ENCODE measurements at places on chromosomes 16 and 17. TPM values are rescaled to one million over a fixed set of nuclear protein-coding genes. Genes with fewer than 3 reads are reported as not detected.

- peak overlapping the region; percentile 96 for H3K4me3 ChIP-seq
- H3K27me3 ChIP-seq, result no peaks in the 10 kb centered on the region
- peaks cover 5% of the 10 kb centered on the region for H3K36me3 ChIP-seq
These were observed 3.5 kb downstream of the GPATCH8 start for GRCh38 chr17:44499722-44500121.

SERPINF2 gene
- 0.86 TPM for total RNA-seq

DNA sequence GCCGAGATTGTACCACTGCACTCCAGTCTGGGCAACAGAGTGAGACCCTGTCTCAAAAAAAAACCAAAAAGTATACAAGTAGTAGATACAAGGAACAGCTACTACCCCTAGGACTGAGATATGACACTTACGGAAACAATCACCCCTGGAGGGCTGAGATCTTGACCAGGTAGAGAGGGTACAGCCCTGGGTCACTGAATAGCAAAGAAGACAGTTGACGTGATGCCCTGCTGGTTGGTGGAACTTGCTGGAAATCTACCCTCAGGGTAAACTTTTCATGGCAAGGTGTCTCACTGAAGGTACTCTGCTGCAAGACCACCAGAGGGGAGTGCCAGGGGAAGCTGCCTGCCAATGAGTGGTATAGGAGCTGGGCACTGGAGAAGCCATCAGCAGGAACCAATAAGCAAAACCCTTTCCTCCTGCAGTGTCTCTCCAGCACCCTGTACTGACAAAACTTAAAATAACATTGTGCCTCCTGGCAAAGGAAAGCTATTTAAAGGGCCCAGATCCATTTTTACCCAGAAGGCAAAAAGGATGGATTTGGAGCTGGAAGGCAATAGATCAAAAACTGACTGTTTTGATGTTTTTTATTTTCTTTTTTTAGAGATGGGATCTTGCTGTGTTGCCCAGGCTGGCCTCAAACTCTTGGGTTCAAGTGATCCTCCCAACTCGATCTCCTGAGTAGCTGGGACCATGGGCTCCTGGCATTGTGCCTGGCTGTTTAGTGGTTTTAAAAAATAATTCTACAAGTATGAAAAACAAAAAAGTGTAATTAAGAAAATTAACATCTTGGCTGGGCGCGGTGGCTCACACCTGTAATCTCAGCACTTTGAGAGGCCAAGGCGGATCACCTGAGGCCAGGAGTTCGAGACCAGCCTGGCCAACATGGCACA, 11.3 kb upstream of the PDXDC1 start:
- no peak overlapping the region for H3K4me3 ChIP-seq
- DNase-seq, result peak; percentile 41
- no peak overlapping the region for H3K27ac ChIP-seq
- H3K27me3 ChIP-seq, result no peaks in the 10 kb centered on the region
- H3K4me1 ChIP-seq, result no peaks in the 10 kb centered on the region

TMEM114 gene
- total RNA-seq, result not detected

SLC38A8 gene
- not detected for total RNA-seq

- H3K4me1 ChIP-seq, result peaks cover 23% of the 10 kb centered on the region
- peak overlapping the region; percentile 91 for H3K27ac ChIP-seq
- no peak overlapping the region for H3K4me3 ChIP-seq
- DNase-seq, result peak; percentile 85
- H3K36me3 ChIP-seq, result no peaks in the 10 kb centered on the region
- H3K27me3 ChIP-seq, result no peaks in the 10 kb centered on the region
These were observed 24.5 kb downstream of the CDK5RAP3 start for GRCh38 chr17:47995241-47995935.

GRCh38 chr17:32962320-32962711, 29.3 kb upstream of the SPACA3 start:
- DNase-seq, result no peak
- no peaks in the 10 kb centered on the region for H3K27me3 ChIP-seq
- no peaks in the 10 kb centered on the region for H3K36me3 ChIP-seq
- peaks cover 6% of the 10 kb centered on the region for H3K4me1 ChIP-seq
- H3K27ac ChIP-seq, result no peak overlapping the region

DNA sequence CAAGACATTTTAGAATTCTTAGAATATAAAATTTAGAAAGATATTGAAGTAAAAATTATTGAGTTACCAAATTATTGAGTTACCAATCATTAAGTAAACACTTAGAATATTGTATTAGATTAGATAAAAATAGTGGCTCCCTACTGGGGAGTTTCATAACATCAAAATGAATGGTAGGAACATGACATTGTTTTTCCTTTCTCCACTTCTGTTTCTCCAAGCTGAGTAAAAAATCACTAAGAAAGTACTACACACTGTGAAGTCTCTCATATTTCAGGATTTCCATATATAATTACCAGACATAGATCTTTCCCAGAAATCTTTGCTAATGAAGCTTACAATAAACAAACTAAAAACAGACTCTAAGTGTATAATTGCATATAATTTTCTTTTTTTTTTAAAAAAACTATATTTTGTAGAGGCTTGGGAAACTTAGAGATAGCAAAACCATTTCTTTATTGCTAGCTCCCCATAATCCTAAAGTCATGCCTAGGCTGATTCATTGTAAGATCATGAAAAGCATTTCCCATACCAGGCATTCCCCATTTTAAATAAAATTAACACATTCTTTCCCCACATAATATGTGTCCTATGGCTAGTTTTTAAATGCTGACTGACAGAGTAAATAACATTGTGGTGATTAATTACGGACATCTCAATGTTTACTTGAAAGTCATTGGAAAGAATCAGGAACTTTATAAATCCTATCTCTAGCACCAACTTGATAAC, 1408.7 kb upstream of the GOT2 start:
- H3K27me3 ChIP-seq, result no peaks in the 10 kb centered on the region
- H3K36me3 ChIP-seq, result no peaks in the 10 kb centered on the region
- no peak for DNase-seq
- no peaks in the 10 kb centered on the region for H3K4me1 ChIP-seq

CACNA1G gene
- total RNA-seq, result 0.95 TPM

TNP2 gene
- not detected for total RNA-seq

- no peak overlapping the region for H3K4me3 ChIP-seq
- H3K27ac ChIP-seq, result no peak overlapping the region
- H3K27me3 ChIP-seq, result no peaks in the 10 kb centered on the region
- peaks cover 47% of the 10 kb centered on the region for H3K36me3 ChIP-seq
- peak; percentile 2 for DNase-seq
These were observed 33.2 kb downstream of the METTL16 start for GRCh38 chr17:2478458-2478857.

DNA sequence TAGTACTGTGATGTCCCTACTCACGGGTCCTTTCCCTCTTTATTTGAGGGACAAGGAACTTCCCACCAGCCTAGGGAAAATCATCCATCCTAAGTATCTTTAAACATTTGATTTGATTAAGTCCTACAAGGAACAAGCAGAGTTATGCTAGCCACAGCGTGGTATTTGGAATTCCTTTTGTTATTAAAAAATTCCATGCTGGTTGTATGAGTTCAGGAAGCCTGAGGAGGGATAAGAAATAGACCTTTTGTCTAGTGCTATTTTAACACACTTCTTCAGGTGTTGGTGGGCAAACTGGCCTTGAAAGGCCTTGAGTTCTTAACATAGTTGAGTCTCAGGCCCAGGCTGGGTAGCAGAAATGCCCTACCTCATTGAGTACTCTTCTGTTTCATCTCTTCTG, 105.4 kb upstream of the TBX2 start:
- no peak for DNase-seq
- no peak overlapping the region for H3K4me3 ChIP-seq

CIAO2B gene
- total RNA-seq, result 74.8 TPM

- H3K4me3 ChIP-seq, result no peak overlapping the region
- peaks cover 3% of the 10 kb centered on the region for H3K4me1 ChIP-seq
- H3K27me3 ChIP-seq, result no peaks in the 10 kb centered on the region
- no peak overlapping the region for H3K27ac ChIP-seq
- H3K36me3 ChIP-seq, result no peaks in the 10 kb centered on the region
These were observed 48.3 kb downstream of the TBC1D16 start for GRCh38 chr17:79987187-79987934.

CDYL2 gene
- total RNA-seq, result 12.8 TPM

DNA sequence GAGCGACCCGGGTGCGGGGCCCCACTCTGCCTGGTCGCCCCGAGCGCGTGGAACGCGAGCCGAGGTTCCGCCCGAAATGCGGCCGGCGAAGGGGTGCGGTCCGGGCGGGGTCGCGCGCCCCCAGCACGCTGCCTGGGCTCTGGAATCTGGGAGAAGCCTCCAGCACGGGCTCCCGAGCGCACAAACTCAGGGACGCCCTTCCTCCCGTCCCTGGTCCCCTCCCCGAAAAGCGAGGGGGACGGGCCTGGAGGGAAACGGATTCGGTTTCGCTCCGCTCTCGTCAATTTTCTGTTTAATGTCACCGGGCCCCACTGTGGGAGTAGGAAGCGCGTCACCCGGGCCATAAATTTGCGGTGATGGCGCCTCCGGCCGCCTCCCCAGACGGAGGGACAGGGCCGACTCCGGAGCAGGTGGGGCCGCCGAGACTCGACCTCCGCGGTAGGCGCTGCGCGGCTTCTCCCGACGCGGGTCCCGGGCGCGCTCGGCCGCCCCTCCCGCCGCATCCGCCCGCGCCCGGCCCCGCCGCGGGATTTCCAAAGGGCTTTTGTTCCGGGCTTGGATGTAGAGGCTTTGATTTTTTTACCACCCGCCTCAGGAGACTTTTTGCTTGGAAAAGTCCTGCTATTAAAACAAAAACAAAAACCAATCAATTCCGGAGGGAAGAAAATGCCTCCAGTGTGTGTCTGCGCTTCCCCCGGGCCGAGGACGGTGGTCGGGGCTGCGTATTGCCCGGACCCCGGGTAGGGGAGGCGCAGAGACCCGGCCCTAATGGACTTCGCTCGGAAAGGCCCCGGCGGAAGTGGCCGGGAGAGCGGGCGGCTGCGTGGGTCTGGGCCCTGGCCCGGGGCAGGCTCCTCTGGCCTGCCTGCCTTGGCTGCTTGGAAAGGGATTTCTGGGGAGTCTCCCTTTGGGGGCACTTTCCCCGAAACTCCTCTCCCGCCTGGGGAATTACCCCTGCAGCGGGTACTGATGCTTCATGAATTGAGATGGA, 7.9 kb upstream of the BAHCC1 start:
- peaks cover 15% of the 10 kb centered on the region for H3K4me1 ChIP-seq
- peak overlapping the region; percentile 89 for H3K27ac ChIP-seq
- peaks cover 12% of the 10 kb centered on the region for H3K27me3 ChIP-seq
- peak overlapping the region; percentile 75 for H3K4me3 ChIP-seq
- DNase-seq, result peak; percentile 84

DNA sequence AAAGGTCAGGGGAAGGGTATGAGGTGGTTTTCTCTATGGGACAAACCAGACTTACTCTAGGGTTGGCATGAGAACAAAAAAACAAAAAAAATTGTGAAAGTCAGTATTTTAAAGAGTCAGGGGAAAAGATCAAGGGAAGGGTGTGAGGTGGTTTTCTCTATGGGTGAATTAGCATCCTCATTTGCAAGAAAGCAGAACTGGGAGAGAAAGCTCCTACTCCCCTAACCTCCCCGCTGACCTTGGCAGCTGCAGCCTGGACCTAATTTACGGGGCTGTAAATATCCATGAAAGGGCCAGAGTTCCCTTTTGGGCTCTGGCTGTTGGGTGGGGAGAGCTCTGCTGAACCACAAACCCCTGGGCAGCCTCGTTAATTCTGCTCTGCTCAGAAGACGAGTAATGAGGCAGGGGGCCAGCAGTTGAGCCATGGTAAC, 10.6 kb downstream of the RHBDL3 start:
- no peak overlapping the region for H3K4me3 ChIP-seq
- peak overlapping the region; percentile 89 for H3K27ac ChIP-seq
- peaks cover 5% of the 10 kb centered on the region for H3K4me1 ChIP-seq
- no peaks in the 10 kb centered on the region for H3K27me3 ChIP-seq

DNA sequence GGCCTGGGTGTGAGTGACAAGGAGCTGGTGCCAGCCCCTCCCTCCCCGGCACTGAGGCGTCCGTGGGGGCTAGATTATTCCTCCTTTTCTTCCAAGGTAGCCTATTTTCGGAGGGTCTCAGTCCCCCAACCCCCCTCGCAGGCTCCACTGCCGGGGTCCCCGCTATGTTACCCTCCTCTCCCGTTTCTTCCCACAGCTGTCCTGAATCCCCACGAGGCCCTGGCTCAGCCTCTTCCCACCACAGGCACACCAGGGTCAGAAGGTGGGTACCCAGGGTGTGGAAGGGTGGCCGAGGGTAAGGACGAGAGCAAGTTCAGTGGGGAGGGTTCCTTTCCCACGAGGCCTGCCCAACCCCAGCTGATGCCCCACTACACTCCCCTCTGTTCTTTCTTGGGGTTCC, 611 bp downstream of the RAMP2 start:
- peaks cover 4% of the 10 kb centered on the region for H3K4me1 ChIP-seq
- H3K36me3 ChIP-seq, result no peaks in the 10 kb centered on the region
- H3K27ac ChIP-seq, result no peak overlapping the region

DDX28 gene
- total RNA-seq, result 12.3 TPM

DNA sequence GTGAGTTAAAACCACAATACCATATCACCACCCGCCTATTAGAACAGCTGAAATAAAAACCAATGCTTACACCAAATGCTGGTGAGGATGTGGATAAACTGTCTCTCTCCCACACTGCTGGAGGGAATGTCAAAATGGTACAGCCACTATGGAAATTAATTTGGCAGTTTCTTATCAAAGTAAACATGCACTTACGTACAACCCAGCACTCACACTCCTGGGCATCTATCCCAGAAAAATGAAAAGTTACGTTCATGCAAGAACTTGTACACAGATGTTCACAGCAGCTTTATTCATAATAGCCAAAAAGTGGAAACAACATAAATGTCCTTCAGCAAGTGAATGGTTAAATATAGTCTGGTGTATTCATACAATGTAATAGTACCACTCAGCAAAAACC, 173.2 kb upstream of the MYOCD start:
- H3K36me3 ChIP-seq, result no peaks in the 10 kb centered on the region
- H3K4me1 ChIP-seq, result no peaks in the 10 kb centered on the region
- H3K4me3 ChIP-seq, result no peak overlapping the region
- H3K27ac ChIP-seq, result no peak overlapping the region

GRCh38 chr16:55853114-55853513, 20.2 kb upstream of the CES1 start:
- H3K4me1 ChIP-seq, result no peaks in the 10 kb centered on the region
- no peaks in the 10 kb centered on the region for H3K36me3 ChIP-seq
- no peak overlapping the region for H3K4me3 ChIP-seq
- H3K27ac ChIP-seq, result no peak overlapping the region
- DNase-seq, result no peak
- peaks cover 15% of the 10 kb centered on the region for H3K27me3 ChIP-seq

- no peak for DNase-seq
- H3K4me1 ChIP-seq, result peaks cover 6% of the 10 kb centered on the region
- no peak overlapping the region for H3K27ac ChIP-seq
- no peaks in the 10 kb centered on the region for H3K27me3 ChIP-seq
These were observed 18.0 kb upstream of the BRD7 start for GRCh38 chr16:50386774-50387173.

Data from endodermal cell (in vitro differentiated cells).